ENCODE measurements at places on chromosomes 5 and 9. TPM values are rescaled to one million over a fixed set of nuclear protein-coding genes. Genes with fewer than 3 reads are reported as not detected.

IFNA14 gene
- total RNA-seq, result not detected

PCDHB12 gene
- total RNA-seq, result 8.5 TPM

PCDHA5 gene
- 0.45 TPM for total RNA-seq

PCDHB3 gene
- total RNA-seq, result 2.8 TPM
